Effector CD4-positive, alpha-beta T cell (primary cell): ENCODE measurements at places on chromosomes 7 and 10.

GRCh38 chr10:61935077-61935476, 33.6 kb downstream of the ARID5B start:
- DNase-seq = no peak

DNA sequence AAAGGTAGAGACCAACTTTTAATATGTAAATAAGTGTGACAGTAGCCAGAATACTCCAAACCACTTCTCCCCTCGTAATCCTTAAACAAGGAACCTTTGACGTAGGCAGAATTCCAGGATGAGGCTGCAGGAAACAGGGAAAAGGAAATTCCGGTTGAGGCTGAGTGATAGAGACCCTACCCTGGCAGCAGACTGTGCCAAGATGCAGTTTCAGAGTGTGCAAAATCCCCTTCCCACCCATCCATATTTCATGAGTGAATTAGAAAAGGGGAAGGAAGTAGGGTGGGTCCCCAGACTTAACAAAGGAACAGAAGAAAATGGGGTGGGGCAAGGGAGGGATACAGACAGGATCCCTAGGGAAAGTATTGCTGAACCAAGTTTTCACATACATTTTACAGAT, 143.0 kb downstream of the RAPGEF5 start:
- DNase-seq = no peak

GRCh38 chr10:5148678-5149032, 36.3 kb downstream of the AKR1C8 start:
- no peak for DNase-seq

DNA sequence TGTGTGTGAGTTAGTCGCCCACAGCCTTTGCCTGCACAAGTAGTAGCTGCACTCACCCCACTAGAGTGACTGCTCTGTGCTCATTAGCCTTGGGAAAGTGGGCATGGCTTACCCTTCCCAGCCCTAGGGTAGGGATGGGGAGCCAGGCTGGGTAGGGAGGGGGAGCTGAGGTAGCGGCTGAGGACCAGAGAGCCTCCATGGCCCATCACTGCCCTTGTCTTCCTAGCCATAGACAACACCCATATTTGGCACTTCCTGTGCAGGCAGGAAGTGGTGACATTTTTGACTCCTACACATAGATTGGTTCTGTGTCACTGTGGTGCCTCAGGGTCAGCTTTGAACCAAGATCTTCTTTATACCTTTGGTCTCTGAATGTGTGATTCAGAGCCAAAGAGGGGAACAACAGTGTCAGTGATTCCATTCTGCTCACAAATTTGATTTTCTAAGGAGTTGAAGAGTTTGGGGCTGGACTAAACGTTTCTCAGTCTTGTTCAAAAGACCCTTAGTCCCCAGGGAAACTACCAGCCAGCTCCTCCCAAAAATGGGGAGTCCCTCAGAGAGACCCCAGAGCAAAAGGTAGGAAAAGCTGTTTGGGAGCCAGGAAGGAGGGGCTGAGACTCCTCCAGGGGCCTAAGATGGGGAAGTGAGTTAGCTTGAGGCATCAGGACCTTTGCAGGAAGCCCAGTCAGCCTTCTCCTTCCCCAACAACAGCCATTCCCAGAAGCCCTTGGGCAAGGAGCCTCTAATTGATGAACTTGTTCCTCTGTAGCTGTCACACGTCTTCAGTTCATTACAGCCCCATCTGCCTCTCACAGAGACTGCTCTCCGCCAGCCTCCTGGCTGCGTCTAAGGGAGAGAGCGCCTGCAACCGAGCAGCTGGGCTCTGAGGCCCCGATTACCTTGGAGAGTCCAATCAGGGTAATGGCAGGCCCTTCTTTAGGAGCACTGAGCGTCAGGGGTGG, 135.0 kb downstream of the CDH23 start:
- no peak for DNase-seq

DNA sequence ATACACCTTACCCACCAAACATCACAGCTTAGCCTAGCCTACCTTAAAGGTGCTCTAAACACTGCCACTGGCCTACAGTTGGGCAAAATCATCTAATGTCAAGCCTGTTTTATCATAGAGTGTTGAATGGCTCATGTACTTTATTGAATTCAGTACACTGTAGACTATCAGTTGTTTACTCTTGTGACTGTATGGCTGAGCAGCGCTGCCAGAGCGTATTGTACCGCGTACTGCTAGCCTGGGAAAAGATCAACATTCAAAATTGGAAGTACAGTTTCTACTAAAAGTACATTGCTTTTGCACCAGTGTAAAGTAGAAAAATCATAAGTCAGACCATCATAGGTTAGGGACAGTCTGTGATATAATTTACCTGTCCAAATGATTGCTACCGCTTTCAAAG, 226.8 kb downstream of the PRPF18 start:
- no peak for DNase-seq

GRCh38 chr7:106916679-106917078, 51.6 kb downstream of the PIK3CG start:
- no peak for DNase-seq

DNA sequence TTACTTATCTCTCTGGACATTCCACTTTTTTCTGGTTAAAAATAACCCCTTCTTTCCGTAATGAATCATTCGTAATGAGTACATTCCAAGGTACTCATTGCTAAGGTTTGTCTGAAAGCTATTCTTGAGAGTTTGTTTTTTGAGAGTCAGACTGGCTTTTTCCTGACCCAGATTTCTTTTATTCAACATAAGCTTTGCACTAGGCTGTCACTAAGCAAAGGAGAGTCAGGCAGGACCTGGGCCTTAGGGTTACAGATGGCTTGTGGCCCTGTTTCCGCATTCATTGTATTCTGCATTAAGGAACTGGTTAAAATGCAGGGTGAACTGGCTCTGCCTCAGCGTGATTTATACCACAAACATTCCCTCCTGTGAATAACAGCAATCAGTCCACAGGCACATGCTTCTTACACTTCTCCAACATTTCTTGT, 84.1 kb downstream of the POM121L12 start:
- no peak for DNase-seq

DNA sequence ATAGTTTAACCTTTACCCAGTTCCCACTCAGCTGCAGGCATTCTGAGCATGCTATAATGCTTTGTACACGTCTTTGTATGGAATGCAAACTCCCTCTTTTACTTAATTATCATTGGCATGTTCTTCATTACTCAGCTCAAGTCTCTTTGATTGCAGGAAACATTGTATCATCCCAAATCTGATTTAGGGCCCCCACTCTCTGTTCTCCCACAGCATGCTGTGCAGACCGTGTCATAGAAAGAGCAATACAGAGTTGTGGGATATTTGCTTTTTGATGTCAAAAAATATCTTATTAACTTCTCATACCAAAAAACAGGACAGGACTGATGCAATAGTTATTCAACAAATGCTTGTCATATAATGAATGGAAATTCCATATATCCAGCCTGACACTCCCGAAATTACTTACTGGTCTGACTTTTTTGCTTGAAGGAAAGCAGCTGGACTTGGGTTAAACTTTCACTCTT, 1081.5 kb upstream of the C7orf33 start:
- DNase-seq = no peak

DNA sequence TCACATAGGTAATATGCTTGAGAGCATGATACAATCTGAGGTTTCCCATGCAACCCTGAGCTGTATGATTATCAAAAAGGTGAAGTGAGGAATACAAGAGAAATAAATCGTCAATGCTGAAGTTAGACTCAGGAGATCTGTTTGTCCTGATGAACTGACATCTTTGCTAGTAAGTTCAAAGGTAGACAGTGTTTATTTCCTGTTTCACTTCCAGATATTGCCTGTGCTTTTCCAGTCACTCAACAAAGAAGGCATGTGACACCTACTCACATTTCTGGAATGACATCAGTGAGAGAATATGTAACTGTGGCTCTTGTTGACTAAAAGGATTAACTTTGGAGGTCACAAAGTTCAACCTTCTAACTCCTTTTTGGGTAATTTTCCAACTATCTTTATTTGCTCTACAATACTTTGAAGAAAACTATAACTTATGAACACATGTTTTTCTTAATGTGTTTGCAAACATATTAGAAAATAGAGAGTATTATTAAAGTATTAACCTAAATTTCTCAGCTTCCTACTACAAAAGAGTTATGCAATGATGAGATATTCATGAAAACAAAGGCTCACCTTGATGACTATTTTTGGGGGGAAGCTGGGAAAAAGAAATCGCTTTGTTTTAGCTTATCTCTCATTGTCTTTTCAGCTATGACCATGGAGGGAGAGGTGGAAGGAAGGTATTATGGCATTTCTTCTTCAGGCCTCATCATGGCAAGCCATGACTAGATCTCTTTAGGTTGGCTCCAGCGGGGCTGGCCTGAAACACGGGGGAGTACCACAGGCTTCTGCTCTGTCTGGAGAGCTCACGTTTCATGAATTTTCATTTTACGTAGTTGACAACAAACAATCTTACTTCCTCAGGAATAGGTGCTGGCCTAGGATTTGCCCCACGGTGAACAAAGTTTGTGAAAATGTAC, 214.7 kb upstream of the SLC26A5 start:
- DNase-seq = no peak

DNA sequence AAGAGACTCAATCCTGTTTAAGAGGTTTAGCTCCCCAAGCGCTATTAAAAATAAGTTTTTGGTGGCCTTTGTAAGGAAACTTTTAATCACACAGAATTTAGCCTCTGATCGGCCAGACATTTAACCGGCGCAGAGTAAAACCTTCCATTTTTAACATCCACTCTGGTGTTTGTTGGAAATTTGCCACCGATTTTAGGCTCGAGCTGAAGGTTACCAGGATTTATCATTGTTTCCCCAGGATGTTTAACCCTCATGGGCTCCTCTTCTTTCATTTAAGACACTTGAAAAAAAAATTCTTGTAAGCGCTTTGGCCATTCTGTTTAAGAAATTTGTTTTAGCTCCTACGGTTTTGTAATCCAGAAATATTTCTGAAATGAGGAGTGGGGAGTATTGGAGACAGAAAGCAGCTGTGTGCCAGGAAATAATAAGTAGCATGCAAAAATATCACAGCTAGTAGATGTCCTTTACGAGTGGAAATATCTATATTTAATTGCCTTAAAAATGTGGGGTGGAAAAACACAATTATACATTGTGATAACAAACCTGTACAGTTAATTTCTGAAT, 3.4 kb downstream of the NEUROD6 start:
- no peak for DNase-seq

- DNase-seq = no peak
Measured at GRCh38 chr7:139950881-139951525, 111.7 kb downstream of the PARP12 start.

GRCh38 chr7:22192801-22193200, 164.2 kb downstream of the RAPGEF5 start:
- DNase-seq = no peak

- no peak for DNase-seq
Measured at GRCh38 chr7:94647295-94647694, 8.6 kb downstream of the SGCE start.

- DNase-seq = no peak
Measured at GRCh38 chr10:12819071-12819470, 182.4 kb downstream of the CCDC3 start.

GRCh38 chr10:99537989-99538917, 5.5 kb downstream of the NKX2-3 start:
- DNase-seq = no peak

DNA sequence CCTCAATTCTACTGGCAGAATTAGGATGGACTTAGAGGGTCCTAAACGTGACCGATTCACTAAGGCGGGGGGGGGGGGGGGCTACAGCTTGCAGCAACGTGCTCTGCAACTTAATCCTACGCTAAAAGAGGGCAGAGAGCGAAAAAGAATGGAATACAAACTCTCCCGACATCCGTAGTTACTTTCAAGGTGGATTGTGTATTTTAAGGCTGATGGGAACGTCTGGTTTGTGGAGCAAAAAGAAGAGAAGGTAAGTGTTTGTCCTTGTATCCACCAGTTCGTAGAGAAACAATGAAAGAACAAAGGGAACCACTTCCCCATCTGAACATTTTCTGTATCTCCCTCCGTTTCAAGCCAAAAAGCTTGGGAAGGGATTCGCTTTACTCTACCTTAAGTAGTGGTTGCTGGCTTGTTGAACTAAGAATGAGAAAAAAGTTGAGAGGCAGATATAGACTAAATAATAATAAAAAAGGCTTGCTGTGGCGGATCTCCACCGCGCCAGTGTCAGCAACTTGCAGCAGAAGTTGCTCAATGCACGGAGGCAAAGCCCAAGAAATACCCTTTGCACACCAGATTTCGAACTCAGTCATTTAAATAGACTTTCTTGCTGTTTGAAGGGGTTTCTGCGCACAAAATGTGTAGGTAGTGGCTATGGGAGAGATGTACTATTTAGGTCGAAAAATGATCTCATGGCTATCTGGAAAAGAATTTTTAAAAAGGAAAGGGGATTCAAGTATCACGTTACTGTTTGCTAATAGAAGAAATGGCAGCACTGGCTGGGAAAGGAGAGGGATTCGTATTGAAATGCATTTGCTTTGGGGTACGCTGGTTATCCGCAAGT, 736 bp downstream of the SKIDA1 start:
- no peak for DNase-seq

- DNase-seq = no peak
Measured at GRCh38 chr7:45657890-45658715, 83.9 kb downstream of the ADCY1 start.

DNA sequence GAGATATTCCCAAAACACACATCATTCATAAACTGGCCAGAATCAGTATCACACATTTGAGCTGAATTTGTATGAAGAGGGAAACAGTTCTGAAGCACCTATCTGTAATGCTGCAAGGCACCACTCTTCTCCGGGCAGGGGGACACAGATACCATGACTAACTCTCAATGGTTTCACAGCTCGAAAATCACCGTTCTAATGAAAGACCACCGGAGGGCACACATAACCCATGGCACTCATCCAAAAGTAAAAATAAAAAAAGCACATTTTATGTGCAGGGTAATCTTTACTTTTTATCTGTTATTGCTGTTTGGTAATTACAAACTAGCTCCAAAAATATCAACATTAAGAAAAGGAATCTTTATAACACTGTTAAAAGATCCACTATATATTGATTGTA, 137.5 kb downstream of the PARD3 start:
- no peak for DNase-seq

GRCh38 chr10:128505346-128505745, 379.1 kb upstream of the MKI67 start:
- no peak for DNase-seq

DNA sequence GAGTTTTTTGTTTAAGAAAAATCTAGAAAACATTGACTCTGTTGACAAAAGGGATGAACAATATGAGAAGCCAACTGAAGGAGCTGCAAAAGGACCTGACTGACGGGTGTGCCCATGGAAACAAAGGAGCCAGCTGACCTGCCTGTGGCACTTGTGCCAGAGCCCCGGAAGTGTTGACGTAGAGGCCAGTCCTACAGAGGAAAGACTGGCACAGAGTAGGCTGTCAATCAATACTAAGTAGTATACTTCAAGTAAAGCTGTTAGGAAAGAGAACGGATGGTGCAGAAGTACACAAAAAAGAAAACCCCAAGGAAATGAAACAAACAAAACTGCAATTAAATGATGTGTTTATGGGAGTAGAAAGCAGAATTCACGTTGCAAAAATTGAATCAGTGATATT, 19.0 kb upstream of the ABI1 start:
- DNase-seq = no peak

GRCh38 chr10:119231654-119232053, 24.3 kb downstream of the GRK5 start:
- no peak for DNase-seq
